Activated CD8-positive, alpha-beta memory T cell treated with anti-CD3 and anti-CD28 coated beads for 48 hours (primary cell): ENCODE measurements at places on chromosomes 2 and 18.

GRCh38 chr2:49569176-49569575 is 414.9 kb upstream of the FSHR start:
- no peak for DNase-seq

GRCh38 chr2:46697830-46698323 is 217.7 kb downstream of the MCFD2 start:
- no peak for DNase-seq

GRCh38 chr18:354003-354402 is 86.2 kb upstream of the THOC1 start:
- no peak for DNase-seq

DNA sequence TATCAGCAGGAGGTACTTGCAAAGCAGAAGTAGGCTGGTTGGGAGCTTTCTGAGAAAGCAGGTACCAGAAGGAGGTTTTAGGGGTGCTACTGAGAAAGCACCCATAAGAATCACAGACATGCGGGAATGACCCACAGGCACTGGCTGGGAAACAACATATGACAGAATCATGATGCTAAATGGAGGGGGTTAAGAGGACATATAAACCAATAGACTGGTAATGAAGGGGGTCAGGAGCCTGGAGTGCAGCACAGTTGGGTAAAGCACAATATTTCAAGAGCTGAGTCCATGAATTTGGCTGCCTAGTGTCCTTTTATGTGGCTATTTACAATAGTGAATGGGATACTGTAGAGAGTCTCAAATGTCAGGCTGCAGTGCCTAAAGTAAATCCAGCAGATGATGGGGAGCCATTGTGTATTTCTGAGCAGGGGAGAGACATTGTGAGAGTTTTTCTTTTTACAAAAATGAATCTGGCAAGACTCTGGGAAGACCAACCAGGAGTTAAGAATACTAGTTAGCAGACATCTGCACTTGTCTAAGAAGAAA is 27.6 kb upstream of the GMCL1 start:
- DNase-seq = no peak

GRCh38 chr2:219510512-219511135 is 3.7 kb upstream of the ASIC4 start:
- DNase-seq = no peak

GRCh38 chr2:160352500-160352899 is 141.1 kb downstream of the RBMS1 start:
- DNase-seq = no peak

- no peak for DNase-seq
Measured at GRCh38 chr2:212727751-212728150, 189.1 kb upstream of the ERBB4 start.

DNA sequence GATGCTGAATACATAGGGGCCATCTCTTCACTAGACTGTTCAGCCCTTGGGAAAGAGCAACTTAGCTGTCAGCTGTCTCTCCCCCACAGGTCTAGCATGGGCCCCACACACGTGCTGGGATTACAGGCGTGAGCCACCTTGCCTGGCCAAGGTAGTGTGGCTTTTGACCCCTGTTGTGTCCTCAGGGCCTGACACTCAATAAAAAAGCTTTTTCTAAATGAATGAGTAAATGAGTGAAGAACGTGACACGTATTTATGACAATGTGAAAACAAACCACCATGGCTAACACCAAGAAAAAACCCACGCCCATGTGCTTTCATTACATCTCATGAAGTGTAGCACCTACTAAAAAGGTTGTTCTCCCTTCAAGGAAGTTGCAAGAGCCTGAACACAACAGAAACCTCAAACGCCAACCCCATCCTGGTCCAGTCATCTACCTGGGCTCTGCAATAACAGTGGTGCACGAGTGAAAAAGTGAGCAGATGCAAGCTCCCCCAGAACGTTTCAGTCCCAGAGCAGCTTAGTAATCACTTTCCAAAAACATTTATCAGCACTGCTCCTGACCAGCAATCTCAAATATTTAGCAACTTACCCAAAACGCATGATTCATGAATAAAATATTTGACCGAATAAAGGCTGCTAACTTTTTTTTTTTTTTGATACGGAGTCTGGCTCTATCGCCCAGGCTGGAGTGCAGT is 3.4 kb downstream of the WDFY1 start:
- no peak for DNase-seq
